ENCODE measurements at places on chromosomes 3 and 15.

GRCh38 chr3:98259707-98260106, 4.3 kb upstream of the OR5H6 start:
- no peak for DNase-seq

- no peak for DNase-seq
Measured at GRCh38 chr3:151331696-151332095, 2.3 kb upstream of the P2RY13 start.

GRCh38 chr3:15654891-15655290, 53.3 kb downstream of the BTD start:
- no peak for DNase-seq

GRCh38 chr3:149424918-149425317, 47.5 kb upstream of the TM4SF1 start:
- no peak for DNase-seq

DNA sequence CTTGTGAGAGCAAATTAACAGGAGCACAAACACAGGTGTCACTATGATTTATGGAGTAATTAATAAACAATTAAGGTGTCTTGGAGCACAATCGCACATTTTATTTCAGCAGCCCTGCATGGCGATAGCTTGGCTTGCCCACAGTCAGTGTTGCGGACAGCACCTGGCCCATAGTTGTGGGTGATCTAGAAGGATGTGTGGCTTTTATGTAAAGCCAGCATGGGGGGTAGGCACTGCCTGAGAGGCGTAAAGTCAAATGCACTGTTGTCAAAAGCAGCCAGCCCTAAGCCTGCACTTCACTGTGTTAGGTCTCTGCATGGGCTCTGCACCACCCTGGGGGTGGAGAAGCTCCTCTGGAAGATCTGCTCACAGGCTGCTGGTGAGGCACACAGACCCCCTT, 177.4 kb upstream of the PPP2R3A start:
- no peak for DNase-seq

- no peak for DNase-seq
Measured at GRCh38 chr15:70788114-70789049, 25.0 kb upstream of the UACA start.

GRCh38 chr3:20353286-20353685, 167.3 kb upstream of the SGO1 start:
- DNase-seq, result no peak

DNA sequence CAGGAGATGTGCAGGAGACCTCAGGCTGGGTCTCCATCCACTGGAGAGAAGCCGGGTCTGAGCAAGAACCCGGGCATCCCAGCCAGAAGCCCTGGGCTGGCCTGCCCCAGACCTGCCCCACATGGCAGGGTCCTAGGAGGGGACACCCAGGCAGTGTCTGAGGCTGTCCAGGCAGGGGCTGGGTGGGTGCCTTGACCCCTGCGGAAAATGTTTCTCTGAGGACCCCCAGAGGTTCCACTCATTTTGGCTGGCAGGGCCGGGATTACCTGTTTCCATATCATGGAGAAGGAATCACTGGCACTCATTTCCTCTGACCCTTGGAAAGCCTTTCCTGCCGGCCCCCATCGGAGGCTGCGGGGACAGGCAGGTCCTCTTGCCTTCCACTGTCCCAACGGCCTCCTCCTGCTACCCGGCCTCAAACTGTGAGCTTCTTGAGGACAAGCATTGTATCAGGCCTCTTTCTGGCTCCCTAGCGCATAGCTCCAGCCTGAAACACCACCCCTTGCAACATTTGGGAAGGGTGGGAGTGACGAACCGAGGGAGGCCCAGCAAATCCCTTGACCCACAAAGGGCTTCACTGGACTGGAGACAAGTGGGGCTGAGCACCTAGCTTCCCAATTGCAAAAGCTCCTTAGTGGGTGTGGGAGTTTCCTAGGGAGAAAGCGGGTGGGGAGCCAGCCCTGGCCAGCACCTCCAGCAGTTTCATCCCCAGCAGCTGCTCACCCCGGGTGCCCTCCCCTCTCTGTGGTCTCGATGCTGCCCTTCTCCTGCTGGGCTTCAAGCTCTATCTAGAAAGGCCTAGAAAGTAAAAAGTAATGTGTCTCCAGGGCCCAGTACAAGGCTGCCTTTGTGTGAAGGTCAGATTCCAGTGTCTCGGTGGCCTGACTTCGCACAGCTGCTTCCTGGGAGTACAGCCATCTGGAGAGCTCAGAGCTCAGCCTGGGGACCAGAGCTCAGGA, 29.7 kb downstream of the ACSBG1 start:
- DNase-seq, result no peak

DNA sequence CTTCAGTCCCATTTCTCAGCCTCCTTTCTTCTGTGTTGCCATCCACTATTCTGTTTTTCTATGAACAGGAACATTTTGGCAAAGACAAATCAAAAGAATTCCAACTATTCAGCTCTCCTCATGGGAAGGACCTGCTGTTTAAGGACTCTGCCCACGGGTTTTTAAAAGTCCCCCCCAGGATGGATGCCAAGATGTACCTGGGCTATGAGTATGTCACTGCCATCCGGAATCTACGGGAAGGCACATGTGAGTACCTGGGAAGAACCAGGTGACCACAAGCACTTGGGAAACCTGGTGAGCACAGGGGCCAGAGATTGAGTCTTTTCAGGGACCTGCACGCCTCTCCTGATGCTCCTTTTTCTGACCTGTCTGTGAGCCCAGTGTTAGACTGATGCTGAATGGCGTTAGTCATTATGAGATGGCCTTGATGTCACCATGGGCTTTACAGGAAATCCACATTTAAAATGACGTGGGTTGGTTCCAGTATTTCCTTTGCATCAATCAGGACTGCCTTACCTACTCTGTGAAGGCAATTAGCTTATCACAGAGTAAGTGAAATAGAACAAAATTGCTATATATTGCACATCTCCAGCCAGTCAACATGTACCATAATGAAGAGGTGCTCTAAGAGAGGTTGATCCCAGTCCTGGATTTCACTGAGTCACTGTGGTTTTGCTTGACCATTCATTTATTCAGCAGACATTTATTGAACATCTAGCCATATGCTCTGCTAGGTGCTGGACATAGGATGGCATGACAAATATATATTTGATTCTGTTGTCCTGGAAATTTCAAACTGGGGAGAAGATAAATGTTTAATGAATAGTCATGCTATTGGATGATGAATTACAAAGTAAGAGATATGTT, 11.7 kb downstream of the TF start:
- no peak for DNase-seq

DNA sequence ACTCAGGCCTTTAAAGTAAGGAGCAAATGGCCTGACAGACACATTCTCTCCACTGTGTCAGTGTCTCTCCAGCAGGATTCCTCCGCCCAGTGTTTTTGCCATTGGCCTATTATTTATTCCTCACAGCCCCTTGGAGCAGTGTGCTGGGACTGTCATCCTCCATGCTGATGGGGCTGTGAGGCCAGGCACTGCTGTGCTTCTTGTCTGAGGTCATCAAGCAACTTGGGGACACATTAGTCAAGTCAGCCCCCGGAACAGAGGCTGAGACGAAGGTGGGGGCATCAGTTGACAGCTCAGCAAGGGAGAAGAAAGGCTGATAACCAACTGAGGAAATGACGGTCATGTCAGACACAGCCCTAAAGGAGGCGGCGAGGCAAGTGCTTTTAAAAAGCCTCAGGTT, 67.4 kb downstream of the XXYLT1 start:
- no peak for DNase-seq

Measured in CD4-positive, alpha-beta T cell treated with Interferon alpha-2 for 1 hour (primary cell).